SK-N-MC (cell line): ENCODE measurements at places on chromosomes 5 and 9.

DNA sequence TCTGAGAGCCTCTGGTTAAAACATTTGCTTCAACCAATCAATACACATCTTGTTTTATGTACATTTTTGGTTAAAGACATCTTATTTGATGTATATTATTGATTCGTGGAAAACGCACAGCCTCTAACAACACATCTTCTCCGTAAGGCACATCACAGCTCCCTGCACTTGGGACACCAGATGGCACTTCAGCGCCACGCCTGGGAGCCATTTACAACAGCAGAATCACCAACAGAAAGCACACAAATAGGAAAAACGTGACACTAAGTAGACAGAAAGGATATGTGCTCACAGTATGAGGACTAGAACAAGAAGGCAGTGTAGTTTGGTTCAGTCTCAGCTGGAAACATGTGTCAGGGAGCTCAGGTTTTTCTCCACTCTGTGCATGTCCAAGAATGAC lies 199.7 kb downstream of the ROR2 start:
- DNase-seq, result no peak

- no peak for DNase-seq
These were observed 64.7 kb upstream of the ABCA1 start for GRCh38 chr9:104992659-104993058.

- DNase-seq, result no peak
These were observed 68.2 kb upstream of the CHD1 start for GRCh38 chr5:98997000-98997399.

GRCh38 chr5:72515211-72515610 lies 8.0 kb upstream of the ZNF366 start:
- no peak for DNase-seq

DNA sequence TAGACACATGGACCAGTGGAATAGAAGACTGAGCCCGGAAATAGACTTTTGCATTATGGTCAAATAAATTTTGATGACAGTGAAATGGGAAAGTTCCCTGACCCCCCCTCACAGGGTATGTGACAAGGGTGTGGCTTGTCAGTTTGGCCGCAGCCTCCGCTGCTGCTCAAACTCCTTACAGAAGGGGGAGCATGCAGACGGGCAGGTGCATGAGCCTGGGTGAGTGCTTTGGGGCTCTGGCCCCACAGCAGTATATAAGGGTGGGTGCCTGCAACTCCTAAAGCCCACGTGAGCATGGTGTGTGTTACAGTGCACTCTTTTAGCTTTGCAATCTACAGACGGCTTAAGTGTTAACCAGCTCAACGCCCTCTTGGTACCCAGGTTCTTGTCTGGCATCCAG lies 21.9 kb upstream of the CAPSL start:
- no peak for DNase-seq

DNA sequence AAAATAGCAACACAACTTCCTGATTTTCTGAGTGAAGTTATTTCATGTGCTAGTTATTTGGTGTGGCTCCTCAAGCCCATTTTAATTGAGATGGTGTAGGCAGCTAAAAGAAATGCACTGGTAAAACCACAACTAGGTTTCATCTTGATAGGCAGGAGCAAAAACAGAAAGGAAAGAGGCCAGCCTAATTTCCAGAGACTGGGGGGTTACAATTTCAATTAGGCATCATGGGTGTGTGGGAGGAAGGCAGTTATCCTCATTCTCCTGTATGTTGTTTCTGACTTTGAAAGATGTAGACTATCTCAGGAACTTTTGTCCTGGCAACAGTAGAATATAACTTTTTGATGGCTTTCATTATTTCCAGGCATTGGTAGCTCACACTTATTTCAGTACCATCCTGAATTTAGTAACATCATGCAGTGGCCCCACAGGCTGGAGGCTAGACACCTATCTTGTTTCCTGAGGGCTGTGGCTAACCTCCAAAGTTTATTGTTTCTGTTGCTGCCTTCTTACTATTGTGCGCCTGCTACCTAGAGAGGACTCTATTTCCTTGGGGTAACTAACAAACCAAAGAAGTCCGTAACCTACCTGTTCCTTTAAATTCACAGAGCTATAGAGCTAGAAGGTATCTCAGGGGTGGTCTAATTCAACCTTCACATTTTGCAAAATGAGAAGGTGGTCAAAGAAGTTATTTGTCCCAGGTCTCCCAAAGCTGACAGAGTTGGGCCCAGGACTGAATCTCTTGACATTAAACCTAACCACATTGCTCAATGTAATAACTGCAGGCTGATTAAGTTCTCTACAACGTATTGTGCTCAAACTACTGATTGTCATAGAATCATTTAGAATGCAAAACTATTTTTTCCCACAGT lies 42.4 kb downstream of the FYB1 start:
- no peak for DNase-seq
